AG09319 (cell line): ENCODE measurements at places on chromosomes 1 and 21.

GRCh38 chr1:235328271-235329138 lies at the start of gene GGPS1:
TSS of gene GGPS1 (plus strand) at chr1:235328570. CDS start at chr1:235335265, 6,695 bp downstream.
- DNase-seq, result peak; percentile 99

GRCh38 chr1:167738158-167738557 lies 16.4 kb downstream of the MPZL1 start:
- DNase-seq, result no peak

- DNase-seq, result no peak
Observed at GRCh38 chr1:244102046-244102445, 51.0 kb downstream of the ZBTB18 start.

DNA sequence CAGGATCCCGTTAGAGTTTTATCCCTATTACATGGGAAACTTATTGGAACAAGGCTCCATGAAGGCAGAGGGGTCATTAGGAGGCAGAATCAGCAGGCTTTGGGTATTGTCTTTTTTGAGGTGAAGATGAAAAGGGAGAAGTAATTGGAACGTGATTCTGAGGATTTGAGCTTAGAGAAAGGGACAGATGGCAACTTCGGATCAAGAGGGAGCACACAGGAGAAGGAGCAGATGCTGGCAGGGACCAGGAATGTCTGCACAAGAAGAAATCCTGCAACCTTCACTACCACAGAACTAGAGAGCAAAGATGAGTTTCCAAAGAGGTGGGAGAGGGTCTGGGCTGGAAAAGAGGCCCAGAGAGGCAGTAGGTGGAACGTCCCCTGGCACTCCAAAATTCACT lies 202.8 kb downstream of the RRAGC start:
- DNase-seq, result no peak

DNA sequence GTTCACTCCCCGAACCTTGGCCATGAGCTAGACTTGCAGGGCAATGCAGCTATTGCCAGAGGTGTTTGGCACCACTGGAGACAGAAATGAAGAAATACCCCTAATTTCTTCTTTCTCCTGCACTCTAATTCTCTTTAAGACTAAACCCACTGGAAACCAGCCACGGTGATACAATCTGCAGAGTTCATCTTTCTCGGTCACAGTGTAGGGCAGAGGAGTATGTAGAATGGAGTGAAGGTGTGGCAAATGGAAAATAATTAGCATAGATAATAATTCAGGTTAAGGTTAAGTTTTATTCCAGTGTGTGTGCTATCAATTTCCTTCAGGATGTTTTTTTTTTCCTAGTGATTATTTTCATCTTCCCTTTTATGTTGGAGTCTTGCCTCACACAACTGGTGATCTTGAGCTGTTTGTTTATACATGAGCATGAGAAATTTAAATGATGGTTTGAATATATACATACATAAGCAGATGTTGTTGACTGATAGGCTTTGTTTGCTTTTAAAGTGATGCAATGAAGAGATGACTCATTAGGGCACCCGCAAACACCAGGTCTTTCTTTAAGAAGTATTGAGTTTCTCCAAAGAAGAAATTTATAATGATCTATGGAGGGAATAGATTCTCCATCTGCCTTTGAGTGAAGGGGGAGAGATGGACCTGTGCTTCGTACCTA lies 81.9 kb downstream of the SPATA17 start:
- no peak for DNase-seq

DNA sequence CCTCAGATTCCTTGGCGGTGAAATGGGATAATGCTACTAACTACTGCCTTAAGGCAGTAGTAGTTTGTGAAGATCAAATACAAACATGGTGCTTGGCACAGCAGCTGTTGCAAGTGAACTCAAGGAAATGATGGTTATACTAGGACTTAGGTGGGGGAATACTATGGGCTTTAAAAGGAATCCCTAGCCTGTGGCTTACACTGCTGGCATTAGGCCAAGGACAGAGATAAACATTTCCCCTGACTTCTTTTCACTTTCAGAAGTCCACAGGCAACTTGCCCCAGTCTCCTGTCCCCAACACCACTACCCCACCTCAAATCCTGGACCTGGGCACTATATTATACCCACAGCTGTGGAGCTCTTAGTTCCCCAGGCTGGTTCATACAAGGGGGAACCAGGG lies 13.1 kb upstream of the VAMP4 start:
- no peak for DNase-seq

DNA sequence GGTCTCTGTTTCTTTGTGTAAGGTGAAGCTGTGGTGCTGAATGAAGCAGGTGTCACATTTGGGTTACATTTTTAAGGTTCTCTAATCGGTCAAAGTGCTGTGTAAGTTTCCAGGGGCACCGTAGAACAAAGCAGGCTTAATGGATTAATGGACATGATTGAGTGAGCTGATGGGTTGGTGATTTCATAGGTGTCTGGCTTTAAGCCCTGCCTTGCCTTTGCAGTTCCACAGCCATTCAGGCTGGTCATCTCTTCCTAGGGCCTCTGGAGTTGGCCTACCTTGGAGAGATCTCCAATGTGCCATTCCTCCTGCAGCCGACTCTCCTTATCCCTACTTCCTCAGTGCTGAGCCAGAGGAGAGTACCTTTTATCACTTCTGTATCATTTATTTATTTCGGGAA lies 15.2 kb downstream of the GALNT2 start:
- DNase-seq, result no peak
